ENCODE measurements at places on chromosomes 4 and X.

- DNase-seq, result no peak
Observed at GRCh38 chr4:153850533-153851280, 61.8 kb upstream of the SFRP2 start.

- no peak for DNase-seq
Observed at GRCh38 chrX:27466051-27466450, 2.9 kb upstream of the PPP4R3C start.

DNA sequence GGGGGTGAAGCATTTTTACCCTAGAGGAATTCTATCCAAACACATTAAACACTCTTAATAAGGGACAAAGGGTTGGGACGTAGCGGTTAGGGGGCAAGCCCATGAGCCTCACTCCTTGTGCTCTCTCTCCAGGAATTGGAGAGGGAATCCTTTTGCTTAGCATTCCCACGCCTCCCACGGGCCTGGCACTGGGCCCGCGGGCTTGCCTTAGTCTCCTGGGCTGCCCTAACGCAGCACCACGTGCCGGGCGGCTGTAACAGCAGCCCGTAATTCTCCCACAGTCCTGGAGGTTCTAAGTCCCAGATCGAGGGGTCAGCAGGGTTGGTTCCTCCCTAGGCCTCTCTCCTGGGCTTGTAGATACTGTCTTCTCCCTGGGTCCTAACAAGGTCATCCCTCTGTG, 67.5 kb downstream of the TBL1X start:
- no peak for DNase-seq

GRCh38 chr4:141432000-141432712, 204.2 kb upstream of the IL15 start:
- no peak for DNase-seq

DNA sequence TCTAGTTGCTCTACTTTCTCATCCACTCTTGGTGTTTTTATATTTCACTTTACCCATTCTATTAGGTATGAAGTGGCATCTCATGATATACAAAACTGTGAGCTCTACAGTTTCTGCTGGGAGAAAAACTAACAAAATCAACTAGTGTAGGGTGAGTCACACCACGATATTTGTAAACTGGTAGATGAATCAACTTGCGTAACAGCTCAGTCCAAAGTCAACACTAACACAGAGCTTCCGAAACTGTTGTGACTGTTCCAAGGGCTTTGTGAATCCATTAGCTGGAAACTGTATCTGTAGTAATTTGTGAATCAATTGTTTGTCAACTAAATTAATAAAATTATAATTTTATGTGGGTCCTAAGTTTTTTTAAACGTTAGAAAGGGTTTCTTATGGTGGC, 119.8 kb upstream of the TSPAN5 start:
- DNase-seq, result no peak

DNA sequence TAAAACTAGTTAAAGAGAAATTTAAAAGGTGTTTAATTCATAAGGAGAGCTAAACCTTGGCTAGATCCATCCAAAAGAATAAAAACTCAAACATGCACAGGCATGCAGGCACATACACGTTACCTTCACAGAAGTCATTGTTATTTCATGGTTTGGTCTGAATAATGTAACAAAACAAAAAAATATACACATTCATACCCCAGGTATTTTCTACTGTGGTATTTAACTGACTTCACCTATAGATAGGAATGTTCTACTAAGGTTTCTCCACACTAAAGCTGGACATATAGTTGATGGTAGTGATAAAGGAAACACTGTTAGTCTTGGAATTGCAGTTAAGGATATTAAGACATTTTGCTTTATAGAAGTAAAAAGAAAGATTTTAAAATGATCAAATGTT, 283.6 kb upstream of the PCDH10 start:
- DNase-seq, result no peak

DNA sequence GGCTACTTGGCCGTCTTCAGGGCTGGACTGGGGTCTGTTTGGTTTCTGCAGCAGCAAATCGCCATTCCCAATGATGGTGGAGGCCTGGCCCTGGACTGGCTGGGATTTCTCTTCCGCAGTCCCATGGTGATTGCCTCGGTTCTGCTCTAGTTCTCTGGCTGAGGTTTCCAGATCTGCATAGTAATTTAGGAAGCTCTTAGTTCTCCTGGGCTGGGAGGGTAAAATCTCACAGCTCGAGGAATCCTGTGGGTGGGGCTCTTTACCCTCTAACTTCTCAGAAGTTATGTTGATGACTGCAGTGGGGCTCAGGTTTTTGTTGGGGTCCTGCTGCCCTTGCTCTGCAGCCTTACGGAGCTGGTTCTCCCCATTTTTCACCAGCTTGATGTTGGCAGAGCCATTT, 200.6 kb downstream of the APBB2 start:
- no peak for DNase-seq

GRCh38 chr4:79182209-79182608, 143.7 kb downstream of the NAA11 start:
- DNase-seq, result no peak

DNA sequence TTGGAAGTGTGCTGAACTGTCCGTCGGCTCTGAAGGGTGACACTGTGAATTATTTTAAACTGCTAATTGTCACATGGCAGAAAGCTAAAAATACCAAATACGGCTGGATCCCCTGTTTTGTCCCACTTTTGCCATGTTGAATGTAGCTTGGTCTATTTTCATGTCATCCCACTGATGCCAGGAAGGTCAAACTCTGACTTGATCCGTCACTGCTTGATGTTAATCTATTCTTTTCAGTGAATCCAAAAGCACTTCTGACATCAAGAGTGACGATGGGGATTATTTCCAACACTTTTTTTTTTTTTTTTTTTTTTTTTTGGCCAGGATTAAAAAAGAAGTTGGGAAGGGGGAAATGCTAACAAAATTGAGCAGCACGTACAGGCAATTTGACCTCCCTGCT, 734.6 kb upstream of the TENM3 start:
- no peak for DNase-seq

DNA sequence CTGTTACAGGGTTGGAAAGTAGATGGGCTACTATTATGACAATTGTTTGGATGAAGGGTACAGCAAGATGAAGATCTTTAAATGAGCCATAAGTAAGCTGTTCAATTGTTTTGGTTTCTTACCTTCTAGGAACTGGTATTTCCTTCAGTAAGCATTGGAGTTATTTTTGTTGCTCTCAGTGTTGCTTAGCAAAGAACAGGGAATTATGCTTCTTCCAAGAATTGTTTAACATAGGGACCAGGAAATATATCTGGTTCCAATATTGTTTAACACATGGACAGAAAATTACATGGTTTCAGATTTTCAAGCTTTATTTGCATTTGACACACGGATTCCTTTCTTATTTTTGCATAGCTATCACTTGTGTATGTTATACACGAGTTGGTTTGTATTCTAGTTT, 1999.0 kb downstream of the ARAP2 start:
- no peak for DNase-seq

- no peak for DNase-seq
Observed at GRCh38 chrX:82442281-82442680, 1065.8 kb upstream of the POU3F4 start.

DNA sequence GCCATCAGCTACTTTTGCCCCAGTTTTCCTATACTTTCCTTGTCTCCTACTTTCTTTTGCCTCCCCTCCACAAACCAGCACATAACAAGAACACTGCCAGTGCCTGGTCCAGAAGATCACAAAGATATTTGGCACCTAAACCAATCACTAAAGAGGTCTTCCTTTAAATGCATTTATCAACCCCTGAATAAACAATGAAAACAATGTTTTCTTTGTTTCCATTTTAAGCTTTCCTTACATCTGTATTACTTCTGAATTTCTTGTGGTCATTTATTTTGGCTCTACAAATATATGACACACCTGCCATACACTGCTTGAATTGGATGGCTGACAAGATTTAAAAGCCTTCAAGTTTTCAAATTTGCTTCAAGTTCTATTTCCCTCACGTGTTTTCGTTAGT, 43.9 kb downstream of the MBNL3 start:
- DNase-seq, result no peak

DNA sequence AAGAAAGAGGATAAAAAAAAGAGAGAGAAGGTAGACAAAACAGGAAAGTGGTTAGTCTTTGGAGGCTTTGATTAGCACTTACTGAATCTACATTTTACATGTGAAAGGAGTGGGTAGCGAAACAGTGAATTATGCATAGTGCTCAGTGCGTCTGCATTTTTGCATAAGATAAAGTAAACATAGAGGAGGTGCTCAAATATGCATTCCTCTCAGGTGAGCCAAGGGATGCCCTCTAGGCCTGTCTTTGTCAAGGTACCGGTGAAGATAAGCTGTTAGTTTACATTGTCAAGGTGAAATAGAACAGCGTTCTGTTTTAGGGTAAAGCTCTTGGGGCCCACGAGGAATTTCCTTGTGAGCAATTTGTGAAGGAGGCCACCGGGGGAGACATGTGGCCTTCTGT, 260.6 kb downstream of the TRIML1 start:
- no peak for DNase-seq

DNA sequence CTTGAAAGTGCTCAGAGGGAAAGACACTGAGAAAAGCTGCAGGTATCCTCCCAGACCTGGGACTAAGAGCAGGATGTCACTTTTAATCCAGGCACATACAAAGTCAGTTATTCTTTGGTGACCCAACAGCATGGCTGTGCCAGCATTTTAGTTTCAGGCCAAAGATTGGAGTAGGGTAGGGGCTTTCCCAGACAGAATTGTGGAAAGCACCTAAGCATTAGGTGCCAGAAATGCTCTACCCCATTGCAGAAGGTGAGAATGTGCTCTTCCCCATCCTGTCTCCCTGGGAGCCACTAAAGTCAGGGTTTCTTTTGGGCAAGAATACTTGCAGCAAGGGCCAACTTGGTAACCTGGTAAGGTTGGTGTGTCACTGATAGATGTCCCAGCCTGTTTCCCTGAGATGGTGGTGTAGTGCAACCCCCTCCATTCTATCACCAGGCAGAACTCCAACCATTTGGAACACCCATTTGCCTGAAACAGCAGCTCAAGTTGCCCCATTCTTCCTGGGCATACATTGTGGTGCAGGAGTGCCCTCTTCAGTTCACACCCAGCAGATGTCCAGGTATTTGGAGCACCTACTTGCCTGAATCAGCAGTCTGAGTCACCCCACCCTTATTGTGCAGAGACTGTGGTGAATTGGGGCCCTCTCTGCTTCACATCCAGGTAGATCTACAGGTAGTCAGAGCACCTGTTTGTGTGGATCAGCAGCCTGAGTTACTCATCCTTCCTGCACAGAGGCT, 183.5 kb downstream of the ZC4H2 start:
- no peak for DNase-seq

DNA sequence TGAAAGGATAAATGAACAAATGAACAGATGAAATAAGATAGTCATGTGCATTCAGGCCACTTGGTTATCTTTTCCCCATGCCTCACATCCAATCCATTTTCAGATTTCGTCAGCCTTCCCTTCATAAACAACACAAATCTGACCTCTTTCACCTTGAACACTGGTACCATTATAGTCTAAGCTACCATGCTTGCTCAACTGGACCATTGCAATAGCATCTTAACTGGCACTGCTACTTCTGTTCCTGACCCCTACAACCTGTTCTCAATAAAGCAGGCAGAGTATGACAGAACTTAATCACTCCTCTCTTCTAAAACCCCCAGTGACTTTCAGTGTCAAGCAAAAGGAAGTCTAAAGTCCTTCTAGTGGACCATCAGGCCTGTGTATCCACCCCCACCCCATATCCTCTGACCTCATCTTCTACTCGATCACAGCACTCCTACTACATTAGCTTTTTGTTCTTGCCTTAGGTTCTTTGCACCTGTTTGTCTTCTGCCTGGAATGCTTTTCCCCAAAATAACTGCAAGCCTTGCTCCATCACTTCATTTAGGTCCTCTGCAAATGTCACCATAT, 40.7 kb downstream of the LARP7 start:
- no peak for DNase-seq

GRCh38 chr4:1249731-1250526, 999 bp upstream of the CTBP1 start:
- no peak for DNase-seq

GRCh38 chr4:34636623-34637022, 1607.7 kb downstream of the ARAP2 start:
- DNase-seq, result no peak

GRCh38 chr4:161133586-161134276, 1030.1 kb downstream of the FSTL5 start:
- DNase-seq, result no peak

- no peak for DNase-seq
Observed at GRCh38 chr4:2731907-2732317, 24.2 kb downstream of the TNIP2 start.

- no peak for DNase-seq
Observed at GRCh38 chrX:39162322-39162735, 361.1 kb downstream of the MID1IP1 start.

- DNase-seq, result no peak
Observed at GRCh38 chr4:14309431-14309830, 681.9 kb upstream of the BOD1L1 start.

GRCh38 chrX:12610079-12610478, 181.1 kb upstream of the PRPS2 start:
- DNase-seq, result no peak

GRCh38 chrX:124393238-124393637, 46.9 kb downstream of the SH2D1A start:
- no peak for DNase-seq

DNA sequence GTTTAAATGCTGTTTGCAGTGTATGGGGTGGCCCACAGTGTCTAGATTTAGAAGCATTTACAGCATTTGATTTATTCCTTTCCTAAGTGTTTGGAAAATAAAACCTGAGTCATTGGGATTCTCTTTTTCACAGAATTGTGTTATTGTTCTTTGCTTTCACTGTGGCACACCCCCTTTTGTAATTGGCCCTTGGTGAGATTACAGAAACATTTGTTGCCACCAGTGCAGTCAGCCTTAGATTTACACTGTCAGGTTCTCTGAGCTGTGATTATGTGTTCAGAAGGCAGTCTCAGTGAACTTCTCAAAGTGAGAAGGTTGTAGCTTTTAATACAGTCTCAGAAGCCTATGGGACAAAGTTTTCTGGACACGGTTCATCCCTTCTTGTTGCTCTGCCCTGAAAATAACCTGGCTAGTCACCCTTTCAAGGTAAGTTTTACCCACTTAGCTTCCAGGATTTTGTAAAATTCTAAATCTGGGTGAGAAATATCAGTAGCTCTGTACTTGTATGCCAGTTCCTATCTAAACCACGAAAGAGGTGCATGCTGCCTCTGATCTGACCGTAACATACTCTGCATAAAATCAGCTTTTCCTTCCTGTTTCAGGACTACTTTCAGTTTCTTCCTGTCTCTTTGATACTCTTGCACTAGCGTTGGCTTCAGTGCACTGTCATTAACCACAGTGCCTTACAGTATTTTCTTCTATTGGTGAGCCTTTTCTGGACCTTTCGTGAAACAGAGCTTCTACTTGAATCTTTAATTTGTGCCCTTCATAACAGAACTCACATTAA, 12.6 kb downstream of the RUFY3 start:
- no peak for DNase-seq

DNA sequence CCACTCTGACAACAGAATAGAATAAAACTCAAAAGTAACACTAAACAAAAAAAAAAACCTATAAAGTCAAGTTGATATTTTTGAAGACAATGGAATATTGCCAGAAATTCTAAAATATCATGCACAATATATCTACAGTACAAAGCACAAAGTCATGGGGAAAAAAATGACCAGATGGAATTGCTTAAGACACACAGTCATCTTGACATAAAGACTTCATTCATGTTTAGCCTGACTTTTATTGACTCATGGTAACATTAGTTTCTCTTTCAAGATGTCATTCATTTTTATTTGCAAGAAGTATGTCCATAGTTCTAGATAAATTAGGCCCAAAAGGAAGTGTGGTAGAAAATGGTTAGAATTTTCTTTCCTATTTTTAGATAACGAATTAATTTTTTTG, 259.1 kb downstream of the CAMK2D start:
- no peak for DNase-seq
